ENCODE measurements at places on chromosomes 3 and 15. TPM values are rescaled to one million over a fixed set of nuclear protein-coding genes. Genes with fewer than 3 reads are reported as not detected.

GRCh38 chr3:56883828-56884227 is 82.1 kb upstream of the ARHGEF3 start:
- DNase-seq = no peak

- no peak for DNase-seq
Observed at GRCh38 chr3:156906275-156906674, 80.1 kb downstream of the LEKR1 start.

- DNase-seq = no peak
Observed at GRCh38 chr3:17965331-17965730, 222.9 kb upstream of the TBC1D5 start.

DNA sequence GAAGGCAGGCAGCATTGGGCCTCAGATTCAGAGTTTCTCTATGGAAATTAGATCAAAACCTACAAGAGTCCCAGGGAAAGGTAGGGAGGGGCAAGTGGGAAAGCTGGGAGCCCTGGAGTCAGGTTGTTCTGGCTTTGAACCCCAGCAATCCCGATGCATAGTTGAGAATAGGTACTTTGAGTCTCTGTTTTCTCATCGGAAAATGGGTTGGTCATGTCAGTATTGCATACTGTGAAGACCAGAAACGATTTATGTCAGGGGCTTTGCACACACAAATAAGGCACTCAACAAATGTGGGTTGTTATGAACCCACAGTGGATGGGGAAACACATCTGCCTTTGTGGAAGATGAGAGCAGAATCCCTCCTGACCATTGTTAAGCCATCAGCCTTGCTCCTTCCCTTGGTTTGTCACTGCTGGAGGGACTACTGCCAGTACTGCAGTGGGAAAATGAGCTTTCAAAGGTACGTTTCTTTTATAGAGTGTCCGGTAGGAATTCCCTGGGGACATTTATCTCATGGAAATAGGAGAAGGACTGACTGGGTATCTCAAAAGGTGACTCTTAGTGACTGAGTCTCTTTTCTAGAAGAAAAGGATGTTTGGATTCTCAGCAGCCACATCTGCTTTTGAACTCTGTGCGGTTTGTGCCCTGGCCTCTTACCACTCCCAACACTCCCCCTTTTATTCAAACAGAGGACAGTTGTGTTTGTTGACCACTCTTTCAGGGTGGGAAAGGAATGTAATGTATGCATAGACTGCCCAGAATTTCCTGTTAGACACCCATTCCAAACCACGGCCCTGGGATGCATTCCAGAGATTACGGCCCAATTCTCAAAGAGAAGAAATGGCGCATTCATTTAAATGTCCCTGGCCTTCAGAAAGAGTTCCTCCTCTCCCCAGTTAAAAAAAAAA is 54.6 kb upstream of the VILL start:
- DNase-seq = peak; percentile 69

- DNase-seq = peak; percentile 68
Observed at GRCh38 chr15:89090791-89091626, 2.8 kb downstream of the ABHD2 start.

DNA sequence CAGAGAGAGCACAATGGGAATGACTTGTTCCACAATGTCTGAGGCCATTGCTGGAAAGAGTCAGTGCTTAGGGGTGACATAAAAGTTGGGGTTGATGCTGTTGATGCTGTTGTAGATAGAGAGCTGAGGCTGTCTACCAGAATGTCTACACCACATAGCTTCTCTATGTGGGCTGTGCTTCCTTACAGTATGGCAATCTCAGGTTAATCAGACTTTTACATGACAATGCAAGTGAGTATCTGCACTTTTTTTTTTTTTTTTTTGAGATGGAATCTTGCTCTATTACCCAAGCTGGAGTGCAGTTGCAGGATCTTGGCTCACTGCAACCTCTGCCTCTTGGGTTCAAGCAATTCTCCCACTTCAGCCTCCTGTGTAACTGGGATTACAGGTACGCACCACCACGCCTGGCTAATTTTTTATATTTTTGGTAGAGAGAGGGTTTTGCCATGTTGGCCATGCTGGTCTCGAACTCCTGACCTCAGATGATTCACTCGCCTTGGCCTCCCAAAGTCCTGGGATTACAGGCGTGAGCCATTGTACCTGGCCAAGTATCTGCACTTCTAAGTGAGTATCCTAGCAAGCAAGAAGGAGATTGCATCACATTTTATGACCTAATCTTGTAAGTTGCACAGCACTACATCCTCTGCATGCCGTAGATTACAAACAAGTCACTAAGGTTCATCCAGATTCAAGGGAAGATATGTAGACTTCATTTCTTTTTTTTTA is 28.7 kb downstream of the DLEC1 start:
- DNase-seq = no peak

- DNase-seq = peak; percentile 42
Observed at GRCh38 chr3:45665101-45665572, 24.1 kb upstream of the SACM1L start.

GRCh38 chr3:193828477-193828876 is 235.5 kb downstream of the OPA1 start:
- peak; percentile 69 for DNase-seq

DNA sequence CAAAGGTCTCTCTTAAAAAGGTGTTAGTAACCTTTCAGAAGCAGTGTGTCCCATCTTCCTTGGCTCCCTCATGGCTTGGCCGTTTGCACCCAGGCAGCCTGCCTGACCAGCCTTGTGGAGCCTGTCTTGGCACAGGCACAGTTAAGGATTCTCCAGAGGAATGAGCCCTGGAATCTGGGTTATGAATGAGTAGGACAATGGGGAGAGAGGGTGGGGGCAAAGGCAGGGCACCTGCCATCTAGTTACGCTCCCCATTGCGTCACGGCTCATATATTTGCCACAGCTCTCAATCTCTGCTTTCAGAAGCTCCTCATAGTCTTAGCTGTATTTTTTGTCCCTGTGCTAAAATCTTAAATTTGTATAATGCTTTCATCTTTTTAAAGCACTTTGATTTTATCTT is 50.6 kb downstream of the WDR76 start:
- no peak for DNase-seq

DNA sequence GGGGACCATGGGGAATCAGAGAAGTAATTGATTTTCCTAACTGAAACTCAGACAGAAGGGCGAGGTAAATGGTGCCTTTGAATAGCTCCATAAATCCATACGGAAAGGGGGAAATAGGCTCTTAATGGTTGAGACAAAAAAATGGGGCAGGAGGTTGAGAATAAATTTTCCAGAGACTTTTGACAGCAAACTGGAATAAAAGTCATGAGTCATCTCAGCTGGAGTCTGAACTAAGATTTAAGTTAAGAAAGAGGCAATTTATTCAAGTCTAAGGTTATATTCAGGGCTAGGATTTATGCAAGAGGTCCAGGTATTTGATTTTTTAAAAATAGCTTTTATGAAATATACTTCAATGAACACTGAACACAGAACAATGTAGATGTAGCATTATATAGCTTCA is 238.7 kb upstream of the RORA start:
- no peak for DNase-seq

DNA sequence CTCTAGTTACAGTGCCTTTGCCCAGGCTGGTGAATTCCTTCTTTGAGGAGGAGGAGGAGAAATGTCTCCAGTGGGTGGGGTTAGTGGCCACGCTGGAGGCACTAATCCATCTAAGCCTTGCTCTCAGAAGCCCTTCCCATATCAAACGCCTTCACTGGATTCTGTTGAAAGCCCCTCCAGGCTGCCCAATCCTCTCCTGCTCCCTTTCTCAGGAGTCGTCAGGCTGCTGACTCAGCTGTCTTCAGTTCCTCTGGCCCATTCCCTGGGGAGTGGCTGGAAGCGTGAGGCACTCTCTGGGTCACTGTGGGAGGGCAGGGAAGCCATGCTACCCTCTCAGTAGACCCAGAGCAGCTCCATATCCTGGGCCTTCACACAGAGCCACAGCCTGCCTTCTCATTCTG is 2.7 kb downstream of the AP2M1 start:
- no peak for DNase-seq

- DNase-seq = peak; percentile 35
Observed at GRCh38 chr15:78873793-78874765, 1.4 kb downstream of the MORF4L1 start.

DNA sequence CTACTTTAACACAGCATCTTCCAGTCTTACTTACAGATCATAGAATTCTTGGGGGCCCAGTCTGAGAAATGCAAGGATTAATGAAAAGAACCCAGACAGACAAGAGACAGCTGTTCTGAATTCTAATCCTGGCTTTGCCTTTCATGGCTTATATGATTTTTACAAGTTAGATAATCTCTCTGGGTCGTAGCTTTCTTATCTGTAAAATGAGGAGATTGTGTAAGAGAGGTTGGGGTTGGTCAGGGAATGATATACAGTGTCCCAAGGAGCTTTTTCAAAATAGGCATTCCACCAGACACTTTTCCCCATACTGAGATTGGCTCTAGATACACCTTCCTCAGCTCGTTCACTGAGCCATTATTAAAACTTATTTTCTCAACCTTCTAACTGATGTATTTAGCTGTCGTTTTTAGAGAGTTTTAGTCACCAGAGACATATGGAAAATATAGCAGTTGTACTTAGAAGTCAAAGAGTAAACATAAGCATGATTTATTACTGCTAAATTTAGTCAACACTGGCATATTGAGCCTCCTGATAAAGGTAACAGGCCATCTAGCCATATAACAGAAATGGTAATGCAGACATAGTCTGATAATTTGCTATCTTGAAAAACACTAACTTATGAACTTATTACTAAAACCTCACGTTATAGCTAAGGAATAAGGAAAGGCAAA is 163.0 kb upstream of the MLF1 start:
- DNase-seq = no peak

DNA sequence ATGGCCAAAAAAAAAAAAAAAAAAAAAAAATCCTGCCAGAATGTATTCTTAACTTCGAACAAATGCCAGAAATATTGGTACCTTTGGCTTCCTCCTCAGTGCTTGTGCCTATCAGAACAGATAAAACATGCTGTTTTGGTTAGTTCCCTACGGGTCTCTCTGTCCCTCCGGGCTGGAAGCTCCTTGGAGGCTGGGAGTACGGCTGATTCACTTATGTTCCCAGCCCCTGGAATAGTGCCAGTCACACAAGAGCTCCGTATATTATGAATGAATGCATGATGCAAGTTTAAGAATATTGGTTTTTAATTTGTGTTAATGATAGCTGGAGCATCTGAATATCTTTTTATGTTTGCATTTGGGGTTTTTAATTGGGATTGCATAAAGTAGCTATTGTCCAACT is 44.0 kb downstream of the NR2F2 start:
- DNase-seq = no peak

DNA sequence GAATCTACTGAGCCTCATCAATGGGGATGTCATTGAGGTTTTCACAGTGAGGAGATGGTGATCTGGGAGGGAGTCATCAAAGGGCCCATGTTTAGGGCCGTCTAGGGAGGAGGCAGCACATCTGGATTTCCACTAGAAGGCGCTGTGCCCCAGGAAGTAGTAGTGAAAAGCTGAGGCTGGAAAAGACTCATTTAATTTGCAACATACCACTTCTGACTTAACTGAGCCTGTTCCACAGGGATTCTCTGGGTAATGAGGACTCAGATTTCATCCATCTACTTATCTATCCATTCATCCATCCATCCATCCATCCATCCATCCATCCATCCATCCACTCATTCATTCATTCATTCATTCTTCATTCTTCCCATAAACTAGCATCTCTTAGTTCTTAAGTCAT is 17.4 kb upstream of the SHF start:
- peak; percentile 78 for DNase-seq

DNA sequence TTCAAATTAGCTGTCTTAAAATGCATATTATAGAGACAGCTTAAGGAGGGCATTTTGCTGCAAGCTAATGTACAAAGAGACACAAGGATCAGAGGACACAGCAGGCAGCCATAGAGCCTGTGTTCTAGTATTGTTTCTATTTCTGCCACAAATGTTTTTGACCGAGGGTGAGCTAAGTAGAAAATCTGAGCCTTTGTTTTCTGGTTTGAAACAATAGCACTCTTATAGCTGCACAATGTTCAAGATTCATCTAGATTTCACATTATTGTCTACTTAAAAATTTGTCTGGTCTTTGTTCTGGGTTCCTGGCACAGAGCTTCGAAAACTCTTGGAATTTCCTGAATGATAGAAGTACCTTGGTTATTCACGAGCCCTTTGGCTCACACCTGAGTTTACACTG is 40.0 kb upstream of the TUSC7 start:
- DNase-seq = no peak

GRCh38 chr3:117798221-117798620 is 1088.6 kb downstream of the TUSC7 start:
- no peak for DNase-seq

DNA sequence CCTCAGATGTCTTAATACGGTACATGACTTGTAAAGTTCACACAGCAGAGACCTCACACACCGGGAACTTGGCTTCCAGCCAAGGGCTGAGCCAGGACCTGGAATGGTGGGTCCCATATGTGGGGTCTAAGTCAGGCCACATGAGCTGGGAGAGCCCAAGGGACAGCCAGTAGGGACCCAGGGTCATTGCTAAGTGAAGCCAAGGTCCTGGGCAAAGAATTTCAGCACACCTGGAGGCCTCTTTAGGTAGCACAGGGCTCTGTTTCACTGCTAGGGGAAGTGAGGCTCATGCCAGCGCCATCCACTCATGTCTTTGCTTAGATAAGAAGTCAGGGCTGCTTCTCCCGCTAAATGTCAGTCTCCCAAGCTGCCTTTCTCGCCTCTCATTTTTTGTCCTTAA is 116.6 kb upstream of the TLE3 start:
- DNase-seq = no peak

DNA sequence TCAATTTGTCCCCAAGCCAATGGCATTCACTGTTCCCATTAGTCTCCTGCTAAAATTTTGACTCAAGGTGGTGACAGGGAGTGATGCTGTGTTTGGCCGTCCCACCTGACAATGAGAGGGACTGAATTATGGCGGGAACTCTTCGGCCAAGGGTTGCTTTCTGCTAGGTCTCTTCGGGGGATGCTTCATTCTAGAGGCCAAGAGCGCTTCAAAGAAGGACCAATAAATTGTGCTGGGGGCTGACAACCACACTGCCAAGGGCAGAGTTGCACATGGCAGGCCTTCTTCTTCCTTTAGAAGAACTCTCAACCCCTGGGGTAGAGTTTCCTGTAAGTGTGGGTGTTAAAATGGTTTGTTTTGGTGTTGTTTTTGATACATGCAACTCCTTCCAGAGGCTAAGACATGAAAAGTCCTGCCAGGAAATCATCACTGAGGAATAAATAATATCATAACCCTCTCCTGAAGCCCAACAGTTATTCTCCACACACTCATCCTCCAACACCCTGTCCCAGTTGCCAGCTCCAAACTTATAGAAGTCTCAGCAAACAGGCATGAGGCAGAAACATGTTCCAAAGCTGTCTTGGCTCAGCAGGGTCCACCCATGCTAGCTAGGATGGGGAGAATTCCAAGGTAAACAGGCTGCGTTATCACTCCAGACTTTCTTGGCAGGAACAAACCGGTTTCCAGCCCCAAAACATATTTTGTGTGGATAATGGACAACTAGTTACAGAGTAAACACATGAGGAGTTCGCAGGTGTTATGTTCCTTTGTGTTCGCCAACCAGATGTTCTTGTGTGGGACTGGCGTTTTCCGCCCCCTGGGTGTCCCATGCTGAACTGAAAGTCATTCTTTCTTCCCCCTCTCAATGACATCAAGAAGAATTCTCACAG is 396.7 kb upstream of the RGMA start:
- no peak for DNase-seq

Gene ADAMTS7
- total RNA-seq = 1.4 TPM

Gene DGKG
- total RNA-seq = 7.2 TPM

Gene SRPRB
- 115 TPM for total RNA-seq

Gene ADCY5
- total RNA-seq = 2.5 TPM

Gene CFAP100
- total RNA-seq = not detected

Gene ADAMTS17
- total RNA-seq = 3.5 TPM

Gene EAF2
- total RNA-seq = 4.9 TPM

Gene CYP19A1
- total RNA-seq = not detected

Gene ACP3
- 3.8 TPM for total RNA-seq

Gene ATP10A
- total RNA-seq = 3.0 TPM

Gene CACNA1D
- 36.3 TPM for total RNA-seq

Gene FBXW12
- total RNA-seq = not detected
